ENCODE measurements at places on chromosomes 7 and 10.
A peak's percentile ranks its signal among the peaks of the same experiment; 100 is the strongest.

DNA sequence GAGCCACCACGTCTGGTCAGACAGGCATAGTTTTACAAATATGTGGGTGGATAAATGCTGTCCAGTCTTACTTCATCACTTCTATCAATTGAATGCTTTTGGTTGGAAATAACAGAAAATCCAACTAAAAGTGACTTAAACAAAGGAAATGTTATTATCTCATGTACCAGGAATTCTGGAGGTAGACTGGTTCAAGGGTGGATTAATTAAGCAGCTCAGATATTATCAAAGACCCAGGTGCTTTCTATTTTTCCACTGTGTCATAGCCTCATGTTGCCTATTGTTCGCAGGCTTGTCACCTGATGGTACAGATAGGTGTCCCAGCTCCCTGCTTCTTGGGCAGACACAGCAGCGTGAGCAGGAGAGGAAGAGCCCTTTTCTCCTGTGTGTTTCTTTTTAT, 156.1 kb upstream of the CTBP2 start:
- no peak for DNase-seq

- no peak for DNase-seq
These were observed 32.5 kb downstream of the GHRHR start for GRCh38 chr7:30996256-30996655.

- peak; percentile 14 for DNase-seq
These were observed 1.3 kb upstream of the SPOCK2 start for GRCh38 chr10:72089618-72090017.

DNA sequence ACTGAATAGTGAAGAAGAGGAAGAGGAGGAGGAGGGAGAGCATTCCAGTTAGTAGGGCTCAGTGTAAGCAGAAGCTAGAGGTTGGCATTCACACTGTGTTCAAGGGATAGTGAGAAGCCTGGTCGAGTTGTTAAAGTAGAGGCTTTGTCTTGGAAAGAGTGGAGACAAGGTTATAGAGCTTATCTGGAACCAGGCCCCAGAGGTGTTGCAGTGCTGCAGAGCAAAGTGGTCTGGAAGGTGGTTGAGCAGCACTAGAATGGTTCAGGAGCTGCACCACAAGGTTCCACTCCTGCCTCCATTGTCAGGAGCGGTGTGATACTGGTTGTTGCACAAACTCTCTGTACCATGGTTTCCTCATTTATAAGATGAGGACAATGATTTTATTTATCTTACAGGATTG, 8.8 kb upstream of the PCGF5 start:
- DNase-seq, result no peak

- DNase-seq, result peak; percentile 49
These were observed 14.3 kb downstream of the ZNF282 start for GRCh38 chr7:149209518-149210269.

Data from astrocyte of the spinal cord (primary cell).